ENCODE measurements at places on chromosomes 12 and 14.

- no peak for DNase-seq
Observed at GRCh38 chr14:81123811-81124210, 96.9 kb downstream of the GTF2A1 start.

DNA sequence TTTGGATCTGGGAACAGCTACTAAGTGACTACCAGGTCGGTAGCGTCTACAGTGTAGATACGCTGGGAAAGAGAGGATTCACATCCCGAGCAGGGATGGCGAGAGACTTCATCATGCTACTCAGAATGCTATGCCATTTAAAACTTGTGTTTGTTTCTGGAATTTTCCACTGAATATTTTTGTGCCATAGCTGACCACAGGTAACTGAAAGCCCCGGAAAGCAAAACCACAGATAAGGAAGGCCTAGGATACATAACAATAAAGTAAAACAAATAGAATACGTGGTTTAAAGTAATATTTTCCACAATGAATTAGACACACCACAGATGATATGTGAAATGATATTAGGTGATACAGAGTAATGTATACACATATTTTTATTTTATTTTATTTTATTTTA lies 7.9 kb upstream of the HCAR1 start:
- no peak for DNase-seq

DNA sequence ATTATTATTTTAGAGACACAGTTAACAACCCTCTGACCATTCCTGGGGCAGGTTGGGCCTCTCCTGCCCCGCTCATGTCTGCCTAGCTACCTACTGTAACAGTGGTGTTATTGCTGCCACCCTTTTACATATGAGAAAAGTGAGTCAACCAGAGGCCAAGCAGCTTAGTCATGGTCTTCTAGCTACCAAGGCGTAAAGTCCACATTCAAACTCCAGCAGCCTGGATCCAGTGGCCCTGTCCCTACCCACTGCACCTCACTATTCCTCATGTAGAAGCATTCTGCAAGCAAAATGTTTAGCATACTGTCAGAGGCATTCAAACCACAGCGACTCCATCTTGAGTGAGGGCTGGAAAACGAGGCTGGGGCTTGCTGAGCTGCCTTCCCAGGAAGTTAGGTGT lies 95.8 kb downstream of the SLC15A4 start:
- DNase-seq, result no peak

DNA sequence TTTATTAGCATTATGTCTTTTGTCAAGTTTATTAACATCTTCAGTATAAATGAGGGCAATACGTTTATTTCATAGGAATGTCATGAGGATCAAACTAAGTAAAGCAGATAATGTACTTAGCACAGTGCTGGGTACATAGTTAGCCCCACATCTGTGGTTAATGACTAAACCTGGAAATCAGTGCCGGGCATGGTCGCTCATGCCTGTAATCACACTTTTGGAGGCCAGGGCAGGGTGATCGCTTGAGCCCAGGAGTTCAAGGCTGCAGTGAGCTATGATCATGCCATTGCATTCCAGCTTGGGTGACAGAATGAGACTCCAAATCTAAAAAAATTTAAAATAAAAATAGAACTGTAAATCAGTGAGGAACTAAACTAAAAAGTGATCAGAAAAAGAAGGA lies 44.8 kb upstream of the GUCY2C start:
- DNase-seq, result no peak

GRCh38 chr14:68628605-68629310 lies 164.1 kb downstream of the ZFP36L1 start:
- no peak for DNase-seq

Measured in activated naive CD8-positive, alpha-beta T cell treated with anti-CD3 and anti-CD28 coated beads for 36 hours (primary cell).